Activated T-helper 17 cell treated with anti-CD3 and anti-CD28 coated beads, Interleukin-2, amount 50 U/mL, for 72 hours (primary cell): ENCODE measurements at places on chromosomes 12 and 14. TPM values are rescaled to one million over a fixed set of nuclear protein-coding genes. Genes with fewer than 3 reads are reported as not detected.

NXPH4 gene
- total RNA-seq = 1.4 TPM

LALBA gene
- total RNA-seq = not detected

ALKBH1 gene
- 19.8 TPM for total RNA-seq

GPR162 gene
- total RNA-seq = 0.37 TPM

DNA sequence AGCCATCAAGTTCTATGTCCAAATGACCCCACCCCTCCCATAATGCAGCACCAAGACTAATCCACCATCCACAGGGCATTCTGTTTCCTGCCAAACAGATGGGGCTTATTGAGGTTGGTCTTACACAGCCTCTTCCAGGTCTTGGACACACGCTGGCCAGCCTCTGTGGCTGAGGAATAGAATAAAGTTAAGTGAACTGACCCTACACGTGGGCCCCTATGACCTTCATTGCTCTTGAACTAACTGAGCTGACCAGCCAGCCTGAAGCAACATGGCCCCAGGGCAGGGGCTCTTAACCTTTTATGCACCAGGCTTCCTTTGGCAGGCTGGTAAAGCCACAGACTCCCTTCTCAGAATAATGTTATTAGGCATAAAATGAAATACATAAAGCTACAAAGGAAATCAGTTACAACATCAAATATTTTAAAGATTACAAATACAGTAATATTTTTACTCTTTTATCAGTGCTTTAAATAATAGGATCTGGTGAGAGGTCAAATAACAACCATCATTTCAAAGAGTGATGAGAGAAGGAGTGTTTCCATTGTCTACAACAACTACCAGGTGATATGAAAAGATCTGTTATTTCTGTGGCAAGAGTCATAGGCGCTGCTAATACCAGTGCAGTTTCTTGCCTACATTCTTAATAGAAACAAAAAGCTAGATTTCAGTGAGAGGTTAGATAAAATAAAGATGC is 192.9 kb upstream of the NUDT4 start:
- no peak overlapping the region for H3K4me3 ChIP-seq
- H3K27ac ChIP-seq = peak overlapping the region; percentile 42
- H3K4me1 ChIP-seq = peaks cover 5% of the 10 kb centered on the region
- H3K27me3 ChIP-seq = no peaks in the 10 kb centered on the region
- H3K36me3 ChIP-seq = no peaks in the 10 kb centered on the region

DNA sequence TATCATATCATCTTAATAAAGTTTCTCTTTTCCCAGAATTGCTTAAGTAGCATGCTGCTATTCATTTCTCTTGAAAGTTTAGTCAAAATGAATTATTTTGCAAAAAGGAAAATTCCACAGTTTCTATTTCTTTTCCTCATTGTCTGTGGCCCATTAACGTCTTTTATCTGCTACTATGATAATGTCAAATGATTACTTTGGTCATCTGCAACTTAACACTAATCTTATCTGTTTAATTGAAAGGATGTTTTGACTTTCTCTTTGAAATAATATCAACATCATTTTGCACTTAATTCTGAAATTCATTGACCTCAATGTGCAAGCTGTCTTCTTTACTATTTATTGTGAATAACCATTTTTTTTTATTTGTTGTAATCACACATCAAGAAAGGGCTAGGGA is 146.5 kb upstream of the SLCO1C1 start:
- ATAC-seq = no peak
- no peaks in the 10 kb centered on the region for H3K27me3 ChIP-seq
- H3K27ac ChIP-seq = no peak overlapping the region
- H3K36me3 ChIP-seq = no peaks in the 10 kb centered on the region
- no peaks in the 10 kb centered on the region for H3K4me1 ChIP-seq
- H3K4me3 ChIP-seq = no peak overlapping the region

DNA sequence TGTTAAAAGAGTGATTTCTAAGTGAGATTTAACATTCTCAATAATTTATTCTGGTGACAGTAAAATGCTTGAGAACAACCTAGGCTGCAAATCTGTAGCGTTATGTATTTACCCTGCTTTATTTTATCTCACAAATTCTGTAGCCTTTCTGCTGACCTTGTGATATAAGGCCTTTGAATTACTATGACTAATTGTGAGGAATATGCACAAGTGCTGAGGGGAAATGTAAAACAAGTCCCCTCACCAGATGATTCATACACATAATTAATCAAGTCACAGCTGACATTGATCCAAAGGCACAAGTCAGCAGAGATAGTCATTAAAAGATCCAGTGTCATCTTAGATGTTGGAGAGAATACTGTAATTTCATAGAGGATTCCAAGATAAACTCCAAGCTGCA is 992.7 kb upstream of the USP15 start:
- no peaks in the 10 kb centered on the region for H3K36me3 ChIP-seq
- no peaks in the 10 kb centered on the region for H3K27me3 ChIP-seq

DNA sequence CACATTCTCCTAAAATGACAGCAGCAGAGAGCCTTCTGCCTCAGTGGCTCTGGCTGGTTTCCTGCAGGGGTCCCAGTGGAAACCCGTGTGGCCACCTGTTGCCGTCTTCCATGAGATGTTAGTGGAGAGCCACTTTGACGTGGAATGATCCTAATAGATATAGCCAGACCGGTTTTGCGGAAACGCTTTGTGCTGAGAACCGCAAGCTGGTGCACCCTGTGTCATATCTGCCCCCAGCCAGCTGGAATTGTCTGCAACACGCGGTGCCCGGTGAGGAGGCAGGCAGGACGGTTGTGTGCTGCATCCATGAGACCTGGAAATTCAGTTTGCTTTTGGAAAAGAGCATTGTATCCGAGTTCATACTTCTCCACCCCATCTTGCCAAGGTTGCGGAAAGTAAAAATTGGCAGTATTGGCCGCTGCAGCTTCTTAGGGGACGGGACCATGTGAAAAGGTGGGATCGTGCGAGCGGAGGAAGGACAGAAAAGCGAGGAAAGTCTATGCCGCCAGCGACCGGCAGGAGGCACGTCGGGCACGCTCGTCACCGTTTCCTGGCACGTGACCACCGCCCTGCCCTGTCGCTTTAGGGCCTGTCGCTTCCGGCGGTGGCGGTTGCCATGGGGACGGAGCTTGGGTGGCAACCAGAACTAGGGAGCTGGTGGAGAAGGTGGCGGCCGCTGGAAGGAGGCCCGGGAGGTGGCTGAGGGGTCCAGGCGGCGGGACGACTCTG is at the start of gene CFAP251:
TSS of gene CFAP251 (plus strand) at position 643 of the 729 bp plus-strand sequence. CDS start 2,714 bp downstream, outside the sequence.
- H3K27ac ChIP-seq = peak within 1 kb of the TSS; percentile 96
- peak within 1 kb of the TSS; percentile 94 for H3K4me3 ChIP-seq
- H3K27me3 ChIP-seq = no peaks in the 10 kb centered on the region
- H3K4me1 ChIP-seq = peaks cover 11% of the 10 kb centered on the region
- peaks cover 34% of the 10 kb centered on the region for H3K36me3 ChIP-seq
- peak; percentile 100 for ATAC-seq
